ENCODE measurements at places on chromosomes 16 and 17.

GRCh38 chr17:4853208-4853671 lies 20.1 kb downstream of the MINK1 start:
- DNase-seq, result no peak

- no peak for DNase-seq
These were observed 49.7 kb downstream of the SMG6 start for GRCh38 chr17:2253768-2254406.

DNA sequence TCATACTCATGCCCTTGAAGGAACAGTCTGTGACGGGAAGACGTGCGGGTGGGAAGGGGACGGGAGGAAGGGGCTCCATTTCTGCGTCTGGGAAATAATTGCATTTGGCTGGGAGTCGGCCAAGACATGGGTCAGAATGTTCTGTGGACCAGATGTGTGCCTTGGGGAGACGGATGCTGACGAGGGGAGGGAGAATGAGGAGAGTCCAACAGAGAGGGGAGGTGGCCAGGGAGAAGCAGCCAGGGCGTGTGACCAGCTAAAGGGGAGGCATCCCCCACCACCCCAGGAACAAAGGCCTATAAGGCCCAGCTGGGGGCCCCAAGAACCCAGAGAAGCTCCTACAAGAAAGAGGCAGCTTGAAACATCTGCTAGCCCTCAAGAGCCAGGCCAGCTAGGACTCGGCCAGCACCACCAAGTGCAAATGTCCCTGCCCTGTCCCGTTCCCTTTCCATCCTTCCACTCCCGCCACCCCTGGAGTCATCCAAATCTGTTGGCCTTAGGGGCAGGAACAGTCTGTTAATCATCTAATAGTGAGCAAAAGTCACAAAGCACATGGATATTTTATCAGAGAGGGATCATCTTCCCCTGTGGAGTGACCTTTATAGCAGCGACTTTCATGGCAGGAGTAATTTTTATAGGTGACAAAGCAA lies 42.5 kb upstream of the BCO1 start:
- no peak for DNase-seq

GRCh38 chr17:47882247-47882646 lies 13.8 kb upstream of the SP2 start:
- DNase-seq, result peak; percentile 63

DNA sequence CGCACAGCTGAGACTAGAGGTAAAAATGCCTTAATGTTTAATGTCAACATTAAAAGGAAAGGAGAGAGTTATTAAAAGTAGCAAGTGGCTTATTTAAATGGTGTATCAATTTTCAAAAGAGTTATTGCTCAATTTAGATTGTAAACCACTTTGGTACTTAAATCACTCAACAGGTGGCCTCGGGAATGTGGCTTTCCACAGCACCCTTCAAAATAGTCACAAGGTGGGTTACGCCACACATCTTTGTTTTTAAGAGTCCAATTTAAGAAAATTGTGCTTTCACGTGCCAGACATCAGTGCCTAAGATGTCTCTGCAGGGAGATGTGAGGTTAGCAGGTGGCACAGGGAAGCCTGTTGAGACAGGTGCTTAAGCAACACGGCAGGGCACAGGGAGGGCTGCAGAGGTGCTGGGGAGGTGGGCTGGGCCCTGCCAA lies 27.5 kb upstream of the ADCY7 start:
- no peak for DNase-seq

GRCh38 chr16:66278604-66279262 lies 87.8 kb upstream of the CDH5 start:
- no peak for DNase-seq

- no peak for DNase-seq
These were observed 1.2 kb downstream of the MAF start for GRCh38 chr16:79599256-79599836.

GRCh38 chr17:75824666-75825065 lies 19.5 kb downstream of the UNC13D start:
- DNase-seq, result no peak

- DNase-seq, result peak; percentile 79
These were observed 2.0 kb downstream of the TBC1D10B start for GRCh38 chr16:30368122-30368791.

GRCh38 chr16:13944816-13945215 lies 24.9 kb downstream of the ERCC4 start:
- peak; percentile 32 for DNase-seq

GRCh38 chr17:21249086-21249795 lies 4.0 kb downstream of the NATD1 start:
- DNase-seq, result no peak

DNA sequence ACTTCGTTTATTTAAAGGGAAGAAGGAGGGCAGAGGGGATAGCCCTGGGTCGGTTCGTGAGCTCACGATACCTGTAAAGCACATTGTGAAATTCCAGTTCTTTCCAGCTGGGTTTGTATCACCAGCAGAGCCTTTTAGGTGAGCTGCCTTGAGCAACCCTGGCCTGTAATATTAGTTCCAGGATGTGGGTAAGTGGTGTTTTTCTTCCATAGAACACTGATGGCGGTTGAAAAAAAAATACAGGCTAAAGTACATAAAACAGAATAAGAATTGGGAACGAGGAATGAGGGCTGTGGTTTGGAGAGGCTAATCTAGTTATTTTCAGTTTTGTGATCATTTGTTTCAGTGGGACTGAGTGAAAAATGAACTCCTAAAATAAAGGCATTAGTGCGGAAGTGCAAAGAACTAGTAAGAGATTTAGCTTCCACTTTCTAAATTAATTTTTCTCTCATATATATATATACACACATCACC lies 20.6 kb downstream of the HS3ST3B1 start:
- DNase-seq, result no peak

GRCh38 chr17:78168242-78168902 lies at the start of gene SYNGR2:
Gene SYNGR2, plus strand, starts transcription at chr17:78168581. Its CDS starts 36 bp downstream, at chr17:78168617.
- peak; percentile 91 for DNase-seq

DNA sequence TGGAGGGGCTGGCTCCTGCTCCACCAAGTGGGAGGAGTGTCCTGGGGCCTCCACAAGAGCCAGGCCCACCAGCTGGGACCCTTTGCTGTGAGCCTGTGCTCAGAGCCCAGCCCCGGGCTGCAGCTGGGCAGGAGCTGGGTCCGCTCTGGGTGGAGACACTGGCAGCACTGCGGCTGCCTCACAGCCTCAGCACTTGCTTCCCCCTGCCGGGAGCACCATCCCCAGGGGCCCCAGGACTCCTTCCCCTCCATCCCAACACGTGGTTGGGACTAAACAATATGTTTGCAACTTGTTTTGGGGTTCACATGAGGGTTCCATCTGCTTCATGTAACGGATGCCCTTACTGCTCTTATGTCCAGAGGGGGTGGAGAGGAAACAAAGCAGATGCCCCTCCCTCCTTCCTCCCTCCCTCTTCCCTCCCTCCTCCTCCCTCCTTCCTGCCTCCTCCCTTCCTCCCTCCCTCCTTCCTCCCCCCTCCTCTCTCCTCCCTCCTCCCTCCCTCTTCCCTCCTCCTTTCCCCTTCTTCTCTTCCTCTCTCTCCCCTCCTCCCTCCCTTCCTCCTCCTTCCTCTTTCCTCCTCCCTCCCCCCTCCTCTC lies 16.3 kb upstream of the CBFA2T3 start:
- DNase-seq, result no peak

DNA sequence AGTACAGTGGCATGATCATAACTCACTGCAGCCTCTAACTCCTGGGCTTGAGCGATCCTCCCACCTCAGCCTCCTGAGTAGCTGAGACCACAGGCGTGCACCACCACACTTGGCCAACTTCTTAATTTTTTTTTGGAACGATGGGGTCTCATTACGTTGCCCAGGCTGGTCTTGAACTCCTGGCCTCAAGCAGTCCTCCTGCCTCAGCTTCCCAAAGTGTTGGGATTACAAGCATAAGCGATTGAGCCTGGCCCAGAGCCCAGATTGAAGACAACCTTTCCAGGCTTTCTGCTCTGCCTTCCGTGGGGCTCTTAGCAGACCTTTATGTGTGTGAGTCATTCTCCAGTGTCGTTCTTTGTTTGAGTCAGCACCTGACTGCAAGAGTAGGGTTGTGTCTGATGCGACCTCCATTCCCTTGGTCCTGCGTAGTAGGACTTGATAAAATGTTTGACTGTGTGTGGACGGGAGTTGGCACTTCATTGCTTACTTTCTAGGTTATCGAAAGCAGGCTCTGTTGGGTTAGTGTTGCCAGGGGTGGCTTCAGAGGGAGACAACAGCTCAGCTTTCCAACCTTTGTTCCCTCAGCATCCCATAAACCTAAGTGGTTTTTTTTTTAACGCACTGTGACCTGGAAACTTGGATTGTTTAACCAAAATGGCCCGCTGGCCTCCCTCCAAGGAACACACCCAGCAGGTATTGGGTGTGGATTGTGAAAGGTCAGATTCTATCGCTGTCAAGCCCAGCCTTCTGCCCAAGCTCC lies 26.4 kb downstream of the EEF2K start:
- DNase-seq, result no peak

- DNase-seq, result no peak
These were observed 13.1 kb downstream of the MPO start for GRCh38 chr17:58267347-58268324.

- DNase-seq, result peak; percentile 83
These were observed 128.4 kb upstream of the TNRC6C start for GRCh38 chr17:77829843-77830799.

- DNase-seq, result peak; percentile 59
These were observed 792 bp downstream of the SECTM1 start for GRCh38 chr17:82332669-82333278.

GRCh38 chr17:36768394-36768793 lies 167.0 kb downstream of the MRM1 start:
- no peak for DNase-seq

GRCh38 chr17:27257031-27257357 lies 36.9 kb upstream of the WSB1 start:
- DNase-seq, result no peak

GRCh38 chr16:48334325-48334724 lies 50.9 kb downstream of the SIAH1 start:
- no peak for DNase-seq

GRCh38 chr16:49662569-49662968 lies 193.3 kb downstream of the ZNF423 start:
- no peak for DNase-seq

DNA sequence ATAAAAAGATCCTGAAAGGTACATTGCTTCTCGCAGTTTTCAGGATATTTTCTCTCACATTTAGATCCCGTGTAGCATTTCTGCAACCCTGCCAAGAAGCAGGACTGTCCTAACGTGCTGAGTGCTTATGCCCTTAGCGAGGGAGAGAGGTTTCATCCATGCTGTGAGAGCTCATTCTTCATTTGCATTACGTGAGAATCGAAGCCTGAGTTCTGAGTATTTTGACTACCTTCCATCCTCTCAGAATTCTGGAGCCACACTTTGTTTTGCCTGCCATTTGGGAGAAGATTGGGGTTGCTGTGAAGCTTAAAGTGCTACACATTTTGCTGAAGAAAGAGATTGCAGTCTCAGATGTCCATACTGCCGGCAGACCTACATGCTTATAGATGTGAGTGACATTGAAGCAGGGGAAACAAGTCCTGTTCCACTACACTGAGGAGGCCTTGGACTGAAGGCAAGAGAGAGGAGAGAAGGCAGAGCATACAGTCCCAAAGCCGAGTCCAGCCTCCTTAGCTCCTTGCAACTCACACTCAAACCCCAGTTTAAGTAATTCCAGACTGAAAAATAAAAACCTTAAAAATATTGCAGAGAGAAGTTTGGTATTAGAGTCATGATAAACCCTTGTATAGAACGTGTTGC lies 183.0 kb downstream of the PRKCA start:
- no peak for DNase-seq

GRCh38 chr16:13988038-13988437 lies 68.1 kb downstream of the ERCC4 start:
- DNase-seq, result no peak

GRCh38 chr17:74128456-74129211 lies 74.8 kb upstream of the RPL38 start:
- DNase-seq, result no peak

- DNase-seq, result peak; percentile 17
These were observed 162.7 kb upstream of the CDC42EP4 start for GRCh38 chr17:73474370-73474988.

DNA sequence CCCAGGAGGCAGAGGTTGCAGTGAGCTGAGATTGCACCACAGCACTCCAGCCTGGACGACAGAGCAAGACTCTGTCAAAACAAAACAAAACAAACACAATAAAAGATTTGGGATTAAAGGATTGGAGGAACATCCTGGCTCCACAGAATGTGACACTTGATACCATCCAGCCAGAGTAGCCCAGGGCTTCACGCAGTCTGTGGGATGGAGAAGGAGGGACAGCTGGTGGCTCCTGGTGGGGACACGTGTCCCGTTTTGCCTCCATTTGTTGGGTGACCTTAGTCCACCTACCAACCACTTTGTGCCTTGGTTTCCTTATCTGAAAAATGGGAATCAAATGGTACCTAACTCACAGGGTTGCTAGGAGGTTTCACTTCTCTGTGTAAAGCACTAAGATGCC lies 12.4 kb upstream of the CYB561 start:
- no peak for DNase-seq

- DNase-seq, result no peak
These were observed 137.9 kb downstream of the PITPNC1 start for GRCh38 chr17:67514998-67515397.

- DNase-seq, result no peak
These were observed 82.1 kb downstream of the KSR1 start for GRCh38 chr17:27538156-27538955.

DNA sequence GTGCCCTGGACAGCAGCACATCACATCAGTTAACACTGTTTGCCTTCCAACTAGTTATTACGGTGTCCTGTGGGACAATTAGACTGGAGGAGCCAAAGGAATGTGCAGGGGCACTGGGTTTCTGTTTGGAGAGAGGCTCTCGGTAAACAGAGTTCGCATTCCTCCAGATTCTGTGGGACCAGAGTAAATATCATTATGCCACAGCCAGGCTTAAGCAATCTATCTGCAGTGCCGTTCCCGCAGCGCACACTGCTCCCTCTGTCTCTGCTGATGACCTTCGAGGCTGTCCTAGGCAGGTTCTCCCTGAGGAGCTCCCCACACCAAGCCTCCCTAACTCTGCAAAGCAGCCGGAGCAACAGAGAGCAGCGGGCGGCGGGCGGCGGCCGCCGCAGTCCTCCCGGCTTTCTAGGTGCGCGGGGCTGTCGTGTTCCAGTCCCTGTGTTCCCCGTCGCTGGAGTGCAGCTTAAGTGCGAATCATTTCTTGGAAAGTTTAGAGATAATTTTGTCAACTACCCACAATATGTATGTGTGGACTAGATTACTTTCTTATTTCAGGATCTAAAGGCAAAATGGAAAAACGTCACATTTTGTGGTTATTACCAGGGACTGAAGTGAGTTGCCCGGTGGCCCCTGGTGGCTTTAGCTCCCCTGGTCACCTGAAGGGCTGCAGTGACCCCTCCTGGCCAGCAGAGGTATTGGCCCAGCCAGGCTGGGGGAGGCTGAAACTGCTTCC lies 43.3 kb downstream of the PGS1 start:
- peak; percentile 93 for DNase-seq

- DNase-seq, result peak; percentile 37
These were observed 17.5 kb upstream of the C17orf78 start for GRCh38 chr17:37358098-37358829.

GRCh38 chr17:1813088-1813487 lies 16.6 kb downstream of the SMYD4 start:
- DNase-seq, result no peak

- DNase-seq, result peak; percentile 12
These were observed 107.8 kb downstream of the GNAO1 start for GRCh38 chr16:56298948-56299596.

DNA sequence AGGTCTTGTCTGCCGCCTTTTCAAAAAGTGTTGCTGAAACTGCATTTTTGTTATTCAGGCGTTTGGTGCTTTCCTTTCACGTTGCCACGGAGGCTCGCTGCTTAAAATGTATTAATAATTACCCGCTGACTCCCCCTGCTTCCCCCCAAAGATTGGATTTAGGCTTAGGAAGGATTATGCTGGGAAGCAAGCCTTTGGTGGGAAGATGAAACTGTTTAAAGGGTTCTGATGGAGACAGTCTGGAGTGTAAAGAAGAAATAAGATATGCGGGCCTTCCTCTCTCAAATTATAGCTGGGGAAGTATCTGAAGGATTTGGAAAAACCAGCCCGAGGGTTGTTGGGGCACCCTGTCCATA lies 1.1 kb downstream of the KSR1 start:
- DNase-seq, result no peak

Measured in inflammatory macrophage treated with lipopolysaccharide for 1 hour (primary cell).